ENCODE measurements at places on chromosomes 12 and 14.

GRCh38 chr14:98292191-98292590 lies 979.8 kb downstream of the BCL11B start:
- DNase-seq = no peak

DNA sequence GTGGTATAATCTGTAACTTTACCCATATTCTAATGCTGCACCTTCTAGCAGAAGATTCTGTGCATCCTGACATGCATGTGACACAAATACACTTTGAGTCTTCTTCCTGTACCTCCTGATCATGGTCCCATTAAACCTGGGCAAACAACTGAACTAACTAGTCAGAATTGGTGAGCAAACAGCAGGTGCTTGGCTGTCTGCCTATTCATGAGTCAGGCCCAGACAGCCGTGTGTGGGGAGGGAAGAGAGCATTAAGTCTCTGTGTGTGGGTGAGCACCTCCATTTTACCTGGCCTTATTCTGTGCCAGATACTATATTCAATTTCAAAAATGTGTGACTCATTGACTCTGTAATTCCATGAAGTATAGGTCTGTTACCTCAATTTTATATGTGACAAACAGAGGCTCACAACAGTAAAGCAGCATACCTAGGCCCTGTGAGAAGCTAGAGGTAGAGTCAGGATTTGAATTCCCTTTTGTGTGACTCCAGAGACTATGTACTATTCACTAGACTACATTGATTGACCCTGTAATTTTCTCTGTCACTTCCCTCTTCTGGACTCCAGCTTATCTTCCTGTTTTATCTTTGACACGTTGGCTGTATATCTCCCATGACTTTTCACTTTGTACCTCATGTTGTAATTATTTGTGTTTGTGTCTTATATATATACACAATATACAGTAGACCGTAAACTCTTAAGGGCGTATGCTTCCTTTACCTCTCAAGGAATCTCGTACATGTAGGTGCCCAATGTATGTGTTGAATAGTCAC lies 32.2 kb downstream of the SUSD6 start:
- peak; percentile 75 for DNase-seq

DNA sequence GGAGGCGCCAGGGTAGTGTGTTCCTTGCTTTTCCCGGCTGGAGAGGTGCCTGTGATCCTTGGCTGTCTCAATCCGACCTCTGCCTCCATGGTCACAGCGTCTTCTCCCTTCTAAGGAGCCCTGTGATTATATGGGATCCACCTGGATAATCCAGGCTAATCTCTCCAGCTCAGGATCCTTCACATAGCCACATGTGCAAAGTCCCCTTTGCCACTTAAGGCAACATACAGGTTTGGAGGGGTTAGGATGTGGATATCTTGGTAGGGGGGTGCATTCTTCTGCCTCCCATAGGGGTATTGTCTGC lies 1.2 kb upstream of the HVCN1 start:
- no peak for DNase-seq

GRCh38 chr12:4526923-4527546 lies 11.7 kb upstream of the RAD51AP1 start:
- no peak for DNase-seq

DNA sequence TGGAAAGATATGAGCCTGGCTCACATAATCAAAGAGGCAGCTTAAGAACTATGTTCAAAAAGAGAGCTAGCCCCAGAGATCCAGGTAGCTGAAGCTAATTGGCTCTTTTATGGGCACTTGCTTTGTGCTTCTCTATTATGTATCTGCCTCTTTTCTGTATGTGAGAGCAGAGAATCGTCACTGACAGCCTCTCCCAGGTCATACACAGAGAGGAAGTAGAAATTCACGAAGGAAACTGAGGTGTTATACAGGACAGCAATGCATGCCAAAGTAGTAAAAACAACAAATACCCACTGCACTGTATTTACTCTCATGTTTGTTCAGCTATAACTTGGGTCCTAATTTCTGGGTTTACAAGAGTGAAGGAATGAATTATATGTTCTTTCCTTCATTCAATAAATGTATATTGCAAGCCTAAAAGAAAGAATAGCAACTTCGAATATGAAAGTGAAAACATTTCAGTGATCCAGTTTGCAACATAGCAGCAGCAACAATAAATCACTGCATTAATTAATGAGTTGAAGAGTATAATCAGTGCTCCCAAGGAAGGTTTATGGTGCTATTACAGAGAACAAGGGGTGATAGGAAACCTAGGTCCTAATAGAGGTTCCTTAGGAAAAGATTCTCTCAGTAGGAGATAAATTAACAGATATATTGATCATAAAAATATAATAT lies 47.1 kb upstream of the ATXN7L3B start:
- no peak for DNase-seq

- no peak for DNase-seq
Measured at GRCh38 chr12:77599782-77600467, 230.8 kb upstream of the NAV3 start.

DNA sequence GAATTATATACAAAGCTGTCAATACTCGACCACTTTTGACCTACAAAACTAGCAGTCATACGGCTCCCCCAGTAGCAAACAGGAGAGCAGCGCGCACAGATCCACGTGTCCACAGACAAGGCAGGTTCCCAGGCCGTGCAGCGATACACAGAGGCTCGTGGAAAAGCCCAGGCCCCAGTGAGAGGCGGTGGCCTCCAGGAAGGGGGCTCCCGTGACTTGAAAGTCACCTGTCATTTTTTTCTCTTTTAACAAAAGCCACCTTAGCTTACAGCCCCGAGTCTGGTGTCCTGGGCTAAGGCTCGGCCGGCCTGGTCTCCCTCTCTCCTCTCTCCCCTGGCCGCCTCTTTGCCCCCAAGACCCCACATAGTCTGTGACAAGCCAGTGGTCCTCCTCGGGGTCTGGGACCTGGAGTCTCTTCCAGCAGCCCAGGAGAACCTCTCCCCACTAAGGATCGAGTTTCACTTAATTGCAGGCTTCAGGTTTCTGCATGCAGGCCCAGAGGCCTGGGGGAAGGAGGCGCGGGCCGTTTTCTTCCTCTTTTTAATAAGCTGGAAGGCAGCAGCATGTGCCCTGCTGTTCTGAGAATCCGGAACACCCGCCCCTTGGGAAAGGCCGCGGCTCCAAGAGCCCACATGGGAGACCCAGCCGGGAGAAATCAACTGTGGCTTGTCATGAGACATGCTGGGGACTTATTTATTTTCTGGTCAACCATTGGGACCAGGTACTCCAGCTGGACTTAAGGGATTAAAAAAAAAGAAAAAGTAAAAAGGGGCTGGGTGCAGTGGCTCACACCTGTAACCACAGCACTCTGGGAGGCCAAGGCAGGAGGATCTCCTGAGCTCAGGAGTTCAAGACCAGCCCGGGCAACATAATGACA lies 15.9 kb downstream of the NCOR2 start:
- DNase-seq = no peak

- DNase-seq = no peak
Measured at GRCh38 chr12:64497903-64498302, 46.0 kb downstream of the TBK1 start.

GRCh38 chr12:2944401-2945047 lies 14.7 kb upstream of the TEAD4 start:
- peak; percentile 34 for DNase-seq

- no peak for DNase-seq
Measured at GRCh38 chr12:115190010-115190770, 506.2 kb upstream of the TBX3 start.

- peak; percentile 59 for DNase-seq
Measured at GRCh38 chr12:101459642-101460346, 15.3 kb upstream of the SPIC start.
